ENCODE measurements at places on chromosomes 4 and X.

GRCh38 chr4:78362310-78362709, 189.3 kb upstream of the ANXA3 start:
- DNase-seq: no peak

GRCh38 chr4:69936566-69936965, 5.7 kb downstream of the CSN1S1 start:
- no peak for DNase-seq

- DNase-seq: peak; percentile 70
Observed at GRCh38 chrX:46573892-46574773, 568 bp downstream of the CHST7 start.

DNA sequence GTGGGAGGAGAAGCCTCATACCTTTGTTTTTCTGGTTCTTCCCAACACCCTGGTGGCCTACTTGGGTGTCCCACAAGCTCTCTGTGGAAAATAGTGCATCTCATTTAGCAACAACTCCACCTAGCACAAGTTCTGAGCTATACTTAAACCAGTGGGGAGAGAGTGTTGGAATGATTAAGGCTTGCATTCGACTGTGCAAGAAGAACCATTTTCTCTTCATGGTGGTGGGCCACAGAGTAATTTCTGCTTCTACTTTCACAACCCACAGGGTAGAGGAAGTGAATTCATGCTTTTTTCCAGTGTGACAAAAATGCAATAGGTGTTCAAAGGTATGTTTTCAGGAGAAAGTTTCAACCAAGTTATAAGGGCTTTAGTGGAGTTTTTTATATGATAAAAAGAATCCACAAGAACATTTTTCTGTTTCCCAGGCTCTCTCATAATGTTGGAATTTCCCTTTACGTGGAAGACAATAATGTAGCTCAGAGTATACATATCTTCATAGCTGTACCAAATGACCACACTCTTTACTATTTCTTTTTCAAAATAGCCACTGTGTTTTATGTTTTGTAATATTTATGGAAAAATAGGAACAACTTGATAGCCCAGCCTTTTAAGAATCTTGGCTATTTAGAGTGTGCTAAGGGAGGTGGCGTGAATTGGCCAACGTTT, 80.3 kb upstream of the HHIP start:
- DNase-seq: no peak

DNA sequence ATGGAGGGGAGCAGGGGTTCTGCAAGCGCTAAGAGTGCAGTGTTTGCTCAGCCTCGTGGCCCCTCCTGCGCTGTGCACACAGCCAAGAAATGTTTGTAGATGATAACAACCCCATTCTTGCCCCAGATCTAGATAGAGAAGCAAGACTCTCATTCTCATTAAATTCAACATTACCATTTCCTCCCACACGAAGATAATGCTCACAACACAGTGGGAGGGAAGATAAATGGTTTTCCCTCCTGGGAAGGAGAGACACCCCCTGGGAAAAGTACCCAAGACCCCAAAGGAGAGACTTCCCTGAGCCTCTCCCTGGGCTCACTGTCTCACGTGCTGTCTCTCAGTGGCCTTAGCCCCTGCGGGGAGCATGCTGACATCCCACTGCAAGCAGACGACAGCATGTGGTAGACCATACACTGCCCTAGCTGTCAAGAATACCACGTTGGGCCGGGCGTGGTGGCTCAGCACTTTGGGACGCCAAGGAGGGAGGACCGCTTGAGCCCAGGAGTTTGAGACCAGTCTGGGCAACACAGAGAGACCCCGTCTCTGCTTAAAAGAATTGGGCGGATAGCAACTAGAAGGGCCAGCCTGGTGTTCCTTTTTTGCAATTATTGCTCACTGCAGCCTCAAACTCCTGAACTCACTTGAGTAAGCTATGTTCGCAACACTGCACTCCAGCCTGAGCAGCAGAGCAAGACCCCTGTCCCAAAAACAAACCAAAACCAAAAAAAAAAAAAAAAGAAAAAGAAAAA, 34.9 kb upstream of the IQSEC2 start:
- DNase-seq: no peak

DNA sequence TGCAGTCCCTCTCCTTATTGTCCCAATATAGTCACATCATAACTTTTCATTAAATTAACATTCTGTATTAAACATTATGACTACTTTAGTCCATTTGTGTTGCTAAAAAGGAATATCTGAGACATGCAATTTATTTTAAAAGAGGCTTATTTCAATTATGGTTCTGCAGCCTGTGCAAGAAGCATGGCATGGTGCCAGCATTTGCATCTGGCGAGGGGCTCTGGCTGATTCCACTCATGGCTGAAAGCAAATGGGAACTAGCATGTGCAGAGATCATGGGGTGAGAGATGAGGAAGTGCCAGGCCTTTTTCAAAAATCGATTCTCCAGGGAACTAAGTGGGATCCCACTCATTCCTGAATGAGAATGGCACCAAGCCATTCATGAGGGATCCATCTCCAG, 476.3 kb upstream of the RPS6KA3 start:
- DNase-seq: peak; percentile 20

GRCh38 chr4:159009521-159009920, 93.4 kb upstream of the RAPGEF2 start:
- no peak for DNase-seq

DNA sequence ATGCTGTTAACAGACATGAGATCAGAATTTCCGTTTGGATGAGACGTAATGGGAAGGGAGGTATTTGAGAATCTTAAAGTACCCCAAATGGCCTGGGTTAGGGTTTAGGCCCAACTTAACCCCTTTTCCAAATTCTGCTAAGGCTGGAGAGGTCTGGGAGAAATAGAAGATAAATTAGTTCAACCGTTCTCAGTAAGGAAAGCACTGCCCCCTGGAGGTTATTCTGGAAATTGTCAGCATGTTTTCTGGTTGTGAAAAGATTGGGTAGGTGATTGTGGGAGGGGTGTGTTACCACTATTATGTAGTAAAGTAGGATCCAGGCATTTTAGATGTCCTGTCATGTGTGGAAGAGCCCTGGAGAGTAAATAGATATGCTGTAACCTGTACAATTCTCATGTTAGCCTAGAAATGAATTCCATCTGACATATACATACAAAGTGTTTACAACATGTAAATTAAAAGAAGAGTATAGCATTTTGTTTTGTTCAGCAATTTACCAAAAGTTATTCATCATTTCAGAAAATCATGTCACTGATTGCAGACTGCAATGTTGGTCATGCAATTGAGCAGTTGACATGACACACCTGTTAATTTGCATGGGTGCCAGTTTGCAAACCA, 26.8 kb upstream of the GRXCR1 start:
- peak; percentile 68 for DNase-seq

GRCh38 chrX:40984962-40985361, 100.3 kb upstream of the USP9X start:
- no peak for DNase-seq

- no peak for DNase-seq
Observed at GRCh38 chr4:184636144-184636543, 13.1 kb downstream of the CASP3 start.

- DNase-seq: no peak
Observed at GRCh38 chr4:6106156-6106555, 87.9 kb upstream of the C4orf50 start.

DNA sequence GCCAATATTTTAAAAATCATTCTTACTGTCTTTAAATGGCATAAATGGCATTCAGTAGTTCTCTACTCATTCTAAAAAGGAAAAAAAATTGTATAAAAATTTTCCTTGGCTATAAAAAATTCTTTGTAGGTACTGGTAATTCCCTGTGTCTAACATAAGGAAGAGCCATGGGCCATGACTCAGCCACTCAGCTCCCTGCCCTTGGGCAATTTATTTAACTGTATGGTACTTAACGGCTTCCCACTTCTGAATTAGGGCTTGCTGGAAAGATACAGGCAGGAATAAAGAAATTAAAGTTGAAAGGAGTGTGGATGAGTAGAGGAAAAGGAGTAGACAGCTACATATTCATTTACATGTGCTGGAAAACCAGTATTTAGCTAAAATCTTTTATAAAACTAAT, 30.6 kb downstream of the ABHD18 start:
- no peak for DNase-seq

GRCh38 chr4:165378745-165379677, at the start of gene CPE:
TSS of gene CPE (plus strand) at chr4:165379008. CDS start at chr4:165379222, 214 bp downstream.
- DNase-seq: peak; percentile 88

- peak; percentile 17 for DNase-seq
Observed at GRCh38 chrX:133985164-133985966, at the start of gene GPC3. TSS of gene GPC3 (minus strand) at chrX:133985594.

DNA sequence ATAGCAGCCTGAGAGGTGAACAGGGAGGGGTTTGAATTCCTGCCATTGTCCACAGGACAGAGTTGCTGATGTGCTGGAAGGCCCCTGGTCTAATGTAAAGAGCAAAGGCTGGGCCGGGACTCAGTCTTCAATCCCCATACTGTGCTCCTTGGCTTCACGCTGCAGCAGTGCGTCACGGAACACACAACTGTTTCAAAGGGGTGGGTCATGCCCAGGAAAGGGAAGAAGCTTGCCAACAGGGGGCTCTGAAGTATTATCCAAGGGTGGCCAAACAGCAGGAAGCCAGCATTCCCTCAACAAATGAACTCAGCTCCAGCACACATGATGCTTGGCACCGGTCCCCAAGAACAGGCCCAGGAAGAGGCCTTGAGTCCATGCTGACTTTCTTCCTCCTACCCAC, 122.5 kb downstream of the NFKB1 start:
- DNase-seq: peak; percentile 61

DNA sequence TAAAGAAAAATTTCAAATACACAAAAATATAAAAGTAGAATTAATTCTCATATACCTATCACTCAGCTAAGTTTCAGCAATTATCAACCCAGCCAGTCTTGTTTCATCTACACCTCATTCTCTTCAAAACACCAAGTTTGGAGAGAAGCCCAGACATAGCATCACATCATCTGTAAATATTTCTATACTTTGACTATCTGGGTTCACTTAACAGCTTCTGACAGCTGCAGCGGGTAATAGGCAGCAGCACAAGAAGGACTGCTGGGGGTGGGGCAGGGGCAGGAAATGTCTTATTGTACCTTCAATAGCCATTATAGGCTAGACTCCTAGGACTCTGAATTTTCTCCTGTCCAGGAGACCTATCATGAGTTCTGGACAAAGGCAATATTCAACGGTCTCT, 54.1 kb downstream of the PHF8 start:
- no peak for DNase-seq

- DNase-seq: no peak
Observed at GRCh38 chr4:2402941-2403340, 15.5 kb downstream of the ZFYVE28 start.

GRCh38 chr4:182179105-182179504, 64.1 kb upstream of the TENM3 start:
- DNase-seq: peak; percentile 67
